ENCODE measurements at places on chromosomes 16 and 17.

DNA sequence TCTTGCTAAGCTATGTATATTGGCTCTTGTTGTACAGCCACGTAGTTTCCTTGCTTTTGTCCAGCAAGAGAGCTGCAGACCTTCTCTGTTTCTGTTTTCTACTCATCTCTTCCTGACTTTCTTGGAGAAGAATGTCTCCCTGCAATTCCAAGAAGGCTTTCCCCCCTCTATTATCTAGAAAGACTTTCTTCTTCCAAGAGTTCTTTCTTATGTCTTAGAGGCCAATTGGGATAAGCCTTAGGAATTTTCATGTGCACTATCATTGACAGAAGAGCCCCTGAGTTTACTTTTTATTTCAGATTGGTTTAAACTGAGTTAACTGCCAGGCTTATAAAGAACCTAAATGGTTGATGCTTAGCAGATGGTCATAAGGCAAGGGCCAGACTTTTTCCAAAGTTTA is 9.0 kb downstream of the CAPNS2 start:
- no peak for DNase-seq

DNA sequence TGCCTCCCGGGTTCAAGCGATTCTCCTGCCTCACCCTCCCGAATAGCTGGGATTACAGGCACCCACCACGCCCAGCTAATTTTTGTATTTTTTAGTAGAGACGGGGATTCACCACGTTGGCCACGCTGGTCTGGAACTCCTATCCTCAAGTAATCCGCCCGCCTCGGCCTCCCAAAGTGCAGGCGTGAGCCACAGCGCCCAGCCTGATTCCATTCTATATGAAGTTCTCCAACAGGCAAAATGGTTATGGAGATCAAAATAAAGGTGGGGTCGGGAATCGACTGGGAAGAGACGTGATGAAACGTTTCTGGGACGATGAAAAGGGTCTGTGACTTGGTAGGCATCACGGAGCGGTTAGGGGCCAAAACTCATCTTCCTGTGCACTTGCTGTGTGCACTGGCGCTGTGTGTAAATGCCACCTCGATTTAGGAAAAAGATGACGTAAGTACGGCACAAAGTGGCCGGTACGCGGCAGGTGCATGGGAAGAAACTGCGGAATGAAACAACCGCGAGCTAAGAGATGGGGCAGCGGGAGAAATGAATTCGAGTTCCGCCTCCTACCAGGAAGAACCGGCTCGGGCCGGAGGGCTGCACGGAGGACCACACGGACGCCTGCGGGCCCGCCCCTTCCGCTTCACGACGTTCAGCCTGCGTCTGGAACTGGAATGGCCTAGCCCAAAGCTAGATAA is 1.6 kb downstream of the TP53 start:
- DNase-seq: peak; percentile 98

- DNase-seq: no peak
Measured at GRCh38 chr16:1283996-1284616, 25.3 kb upstream of the UBE2I start.

DNA sequence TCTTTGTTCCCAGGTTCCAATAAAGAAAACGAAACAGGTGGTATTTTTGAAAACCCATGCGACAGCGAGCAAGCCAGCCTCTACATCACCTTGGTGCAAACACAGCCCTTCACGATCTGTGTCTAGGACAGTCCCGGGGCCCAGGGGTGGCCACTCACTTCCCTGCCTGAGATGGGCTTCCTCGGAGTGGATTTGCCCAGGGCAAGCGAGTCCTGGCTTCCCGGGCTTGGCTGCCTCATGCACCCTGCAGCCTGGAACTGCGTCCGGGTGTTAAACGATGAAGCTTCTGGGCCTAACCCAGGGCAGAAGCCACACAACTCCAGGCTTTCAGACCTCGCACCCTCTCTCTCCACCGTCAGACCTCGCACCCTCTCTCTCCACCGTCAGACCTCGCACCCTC is 66.0 kb downstream of the RPH3AL start:
- DNase-seq: no peak

GRCh38 chr16:82229800-82230619 is 60.0 kb upstream of the MPHOSPH6 start:
- DNase-seq: peak; percentile 1

DNA sequence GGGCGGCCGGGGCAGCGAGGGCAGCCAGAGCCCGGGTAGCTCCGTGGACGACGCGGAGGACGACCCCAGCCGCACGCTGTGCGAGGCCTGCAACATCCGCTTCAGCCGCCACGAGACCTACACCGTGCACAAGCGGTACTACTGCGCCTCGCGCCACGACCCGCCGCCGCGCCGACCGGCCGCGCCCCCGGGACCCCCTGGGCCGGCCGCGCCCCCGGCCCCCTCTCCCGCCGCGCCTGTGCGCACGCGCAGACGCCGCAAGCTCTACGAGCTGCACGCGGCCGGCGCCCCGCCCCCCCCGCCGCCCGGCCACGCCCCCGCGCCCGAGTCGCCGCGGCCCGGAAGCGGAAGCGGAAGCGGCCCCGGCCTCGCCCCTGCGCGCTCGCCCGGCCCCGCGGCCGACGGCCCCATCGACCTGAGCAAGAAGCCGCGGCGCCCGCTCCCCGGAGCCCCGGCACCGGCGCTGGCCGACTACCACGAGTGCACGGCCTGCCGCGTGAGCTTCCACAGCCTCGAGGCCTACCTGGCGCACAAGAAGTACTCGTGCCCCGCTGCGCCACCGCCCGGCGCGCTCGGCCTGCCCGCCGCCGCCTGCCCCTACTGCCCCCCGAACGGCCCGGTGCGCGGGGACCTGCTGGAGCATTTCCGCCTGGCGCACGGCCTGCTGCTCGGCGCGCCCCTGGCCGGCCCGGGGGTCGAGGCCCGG is 36.1 kb upstream of the ZC3H18 start:
- no peak for DNase-seq

DNA sequence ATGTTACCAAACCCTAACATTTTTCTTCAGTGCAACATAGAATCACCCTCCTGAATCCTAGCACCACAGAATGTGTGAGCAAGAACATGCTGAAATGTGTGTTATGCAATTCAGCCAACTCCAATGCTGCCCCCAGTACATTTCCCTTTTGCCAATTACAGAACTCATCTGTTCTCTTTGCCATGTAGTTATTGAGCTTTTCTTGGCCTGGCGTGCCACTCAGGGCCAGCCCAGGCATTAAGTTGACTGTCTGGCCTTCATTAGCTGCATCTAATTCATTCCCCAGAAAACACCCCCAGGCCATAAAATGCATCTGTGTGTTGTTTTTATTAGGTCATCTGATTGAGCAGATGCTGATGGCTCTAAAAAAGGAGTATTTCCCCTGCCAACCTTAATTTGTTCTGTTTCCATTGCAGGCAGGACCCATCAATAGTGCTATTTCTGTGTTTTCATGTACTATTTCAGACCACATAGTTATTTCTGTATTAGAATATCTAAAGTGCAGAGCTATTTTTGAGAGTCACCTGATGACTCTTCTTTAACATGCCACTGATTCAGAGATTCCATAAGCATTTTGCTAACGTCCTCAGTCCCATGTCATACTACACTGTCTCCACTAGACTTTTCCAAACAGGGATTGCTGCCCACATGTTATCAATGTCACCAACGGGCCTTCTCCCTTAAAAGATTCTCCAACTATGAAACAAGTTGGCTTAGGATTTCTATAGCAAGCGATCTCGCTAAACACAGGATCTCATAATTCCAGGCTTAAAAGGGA is 969.7 kb downstream of the CDH11 start:
- no peak for DNase-seq

- peak; percentile 37 for DNase-seq
Measured at GRCh38 chr17:56939869-56940484, 20.9 kb downstream of the COIL start.

DNA sequence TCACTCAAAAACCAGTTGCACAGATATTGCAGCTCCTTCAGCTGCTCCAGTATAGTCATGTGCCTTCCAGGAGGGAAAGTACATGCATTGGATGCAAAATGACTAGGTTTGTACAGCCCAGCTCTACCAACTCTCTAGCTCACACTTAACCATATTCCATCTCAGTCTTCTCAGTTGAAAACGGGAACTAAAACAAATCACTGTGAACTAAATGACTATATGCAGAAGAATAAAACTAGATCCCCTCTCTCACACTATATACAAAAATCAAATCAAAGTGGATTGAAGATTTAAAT is 24.9 kb downstream of the DCUN1D3 start:
- no peak for DNase-seq

DNA sequence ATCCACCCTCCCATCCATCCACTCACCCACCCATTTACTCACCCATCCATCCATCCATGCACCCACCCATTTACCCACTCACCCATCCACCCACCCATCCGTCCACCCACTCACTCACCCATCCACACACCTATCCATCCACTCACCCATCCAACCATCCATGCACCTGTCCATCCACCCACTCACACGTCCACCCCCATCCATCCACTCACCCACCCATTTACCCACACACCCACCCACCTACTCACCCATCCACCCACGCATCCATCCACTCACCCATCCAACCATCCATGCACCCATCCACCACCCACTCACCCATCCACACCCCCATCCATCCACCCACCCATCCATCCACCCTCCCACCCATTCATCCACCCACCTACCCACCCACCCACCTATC is 12.2 kb downstream of the SOX8 start:
- DNase-seq: no peak

GRCh38 chr16:89607937-89608740 is 5.3 kb upstream of the DPEP1 start:
- no peak for DNase-seq

GRCh38 chr16:87165885-87166284 is 151.3 kb downstream of the C16orf95 start:
- no peak for DNase-seq

DNA sequence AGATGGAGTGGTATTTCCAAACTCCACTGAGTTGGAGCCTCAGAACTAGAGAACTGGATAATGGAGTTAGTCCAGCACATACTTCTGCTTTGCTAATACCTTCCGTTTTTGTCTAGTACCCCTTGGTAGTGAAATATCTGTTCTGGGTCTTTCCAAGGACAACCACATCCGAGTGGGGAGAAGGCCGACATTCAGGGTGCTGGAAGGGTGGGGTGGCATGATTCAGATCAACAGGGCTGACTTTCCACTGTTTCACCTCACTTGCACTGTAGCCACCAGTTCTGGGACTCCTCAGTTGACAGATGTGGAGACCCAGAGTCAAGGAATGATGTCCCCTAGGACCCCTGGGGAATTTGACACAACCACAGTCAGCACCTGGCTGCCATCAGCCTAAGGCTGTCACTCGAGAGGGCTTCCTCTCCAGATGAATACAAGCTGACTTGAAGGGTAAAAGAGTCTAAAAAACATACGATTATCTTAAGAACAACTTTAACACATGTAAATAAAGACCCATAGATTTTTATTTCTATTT is 84.8 kb upstream of the HNF1B start:
- no peak for DNase-seq

DNA sequence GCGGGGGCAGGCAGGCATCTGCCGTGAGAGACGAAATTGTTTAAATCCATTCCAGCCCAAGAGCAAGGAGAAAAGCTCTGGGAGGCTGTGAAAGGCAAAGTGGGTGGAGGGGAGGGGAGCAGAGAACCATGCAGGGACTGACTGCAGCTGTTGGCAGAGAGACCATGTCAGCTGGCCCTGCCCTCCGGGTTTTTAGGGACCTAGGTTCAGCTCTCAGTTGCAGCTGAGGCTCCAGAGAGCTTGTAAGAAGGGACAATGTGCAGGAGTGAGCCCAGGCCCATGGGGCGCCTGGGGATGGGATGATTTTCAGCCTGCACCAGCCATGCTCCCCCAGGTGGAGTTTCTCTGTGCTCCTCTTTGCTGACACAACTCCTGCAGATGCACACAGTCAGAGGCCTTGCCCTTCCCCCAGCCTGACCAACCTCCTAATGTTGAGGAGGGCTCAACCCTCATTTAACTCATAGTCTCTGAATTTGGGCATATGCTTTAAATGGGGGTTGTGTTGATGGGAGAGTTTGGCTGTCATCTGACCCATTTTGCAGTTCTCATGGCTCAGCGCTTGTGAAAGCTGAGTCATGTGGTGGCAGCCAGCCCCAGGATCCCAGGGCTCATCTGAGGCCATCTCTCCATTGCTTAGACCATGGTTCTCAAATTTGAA is 70.9 kb downstream of the PLXDC1 start:
- DNase-seq: no peak

GRCh38 chr16:67030221-67030962 is 1.4 kb downstream of the CBFB start:
- no peak for DNase-seq

DNA sequence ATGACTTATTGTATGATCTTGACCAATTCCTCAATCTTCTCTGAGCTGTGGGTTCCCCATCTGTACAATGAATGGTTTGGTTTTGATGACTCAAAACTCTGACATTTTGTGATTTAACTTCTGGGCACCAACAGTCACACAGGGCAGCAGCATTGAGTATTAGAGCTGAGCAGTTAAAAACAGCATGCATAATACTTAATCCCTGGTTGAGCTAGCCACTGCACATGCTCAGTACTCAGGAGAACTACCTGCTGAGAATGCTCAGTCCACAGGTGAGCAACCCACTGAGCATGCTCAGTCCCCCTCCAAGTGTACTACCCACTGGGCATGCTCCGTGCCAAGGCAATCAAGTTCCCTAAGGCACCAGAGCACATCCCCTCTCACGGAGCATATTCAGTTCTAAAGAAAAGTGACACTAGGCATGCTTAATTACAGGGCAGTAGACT is 68.7 kb downstream of the AIPL1 start:
- no peak for DNase-seq

DNA sequence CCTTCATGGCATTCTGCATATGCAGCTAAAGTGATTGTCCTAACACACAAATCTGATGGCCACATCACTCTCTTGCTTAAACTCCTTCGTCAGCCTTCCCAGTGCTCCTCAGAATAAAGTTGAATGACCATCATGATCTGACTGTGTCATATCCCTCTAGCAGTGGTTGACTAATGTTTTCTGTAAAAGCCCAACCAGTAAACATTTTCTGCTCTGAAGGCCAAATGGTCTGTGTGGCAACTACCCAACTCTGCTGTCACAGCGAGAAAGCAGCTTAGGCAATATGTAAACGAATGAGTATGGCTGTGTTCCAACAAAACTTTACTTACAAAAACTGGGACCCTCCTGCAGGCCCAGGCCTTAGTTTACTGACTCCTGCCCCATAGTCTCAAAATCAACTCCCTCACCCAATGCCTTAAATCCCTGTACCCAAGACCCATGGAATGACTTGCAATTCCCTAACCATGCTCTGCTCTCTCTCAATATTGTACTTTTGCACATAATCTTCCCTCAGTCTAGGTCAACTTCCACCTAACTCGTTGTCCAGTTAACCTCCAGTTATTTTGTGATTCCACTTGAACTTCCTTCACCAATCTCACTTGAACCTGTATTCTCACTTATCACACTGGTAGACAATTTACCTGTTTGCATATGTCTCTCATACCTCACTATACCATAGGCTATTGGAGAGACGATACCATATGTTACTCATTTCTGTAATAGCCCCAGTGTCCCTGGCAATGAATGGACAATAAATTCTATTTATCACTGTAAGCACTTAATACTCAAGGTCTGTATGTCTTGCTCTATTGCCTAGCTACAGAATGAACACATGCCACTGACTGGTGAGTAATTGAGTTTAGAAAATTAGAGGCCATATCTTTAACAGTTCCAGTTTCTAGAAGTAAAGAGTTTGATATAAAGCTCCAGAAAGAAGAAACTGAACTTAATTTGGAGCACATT is 29.1 kb downstream of the TMEM100 start:
- DNase-seq: no peak

- DNase-seq: no peak
Measured at GRCh38 chr17:58351182-58351581, 819 bp downstream of the SUPT4H1 start.
